A172 (cell line): ENCODE measurements at places on chromosomes 11 and 22. TPM values are rescaled to one million over a fixed set of nuclear protein-coding genes. Genes with fewer than 3 reads are reported as not detected.

TTC12 gene
- total RNA-seq = 6.9 and 9.1 TPM in 2 replicates

GRCh38 chr22:50640857-50641647 is 13.1 kb upstream of the ARSA start:
- DNase-seq = no peak

GRCh38 chr11:61747192-61747966 is 5.1 kb upstream of the MYRF start:
- peak; percentile 65 for DNase-seq

KCTD14 gene
- total RNA-seq = 0.09 TPM in 1 of 2 replicates, not detected in the other

OR5I1 gene
- total RNA-seq = not detected in 2 replicates

DNA sequence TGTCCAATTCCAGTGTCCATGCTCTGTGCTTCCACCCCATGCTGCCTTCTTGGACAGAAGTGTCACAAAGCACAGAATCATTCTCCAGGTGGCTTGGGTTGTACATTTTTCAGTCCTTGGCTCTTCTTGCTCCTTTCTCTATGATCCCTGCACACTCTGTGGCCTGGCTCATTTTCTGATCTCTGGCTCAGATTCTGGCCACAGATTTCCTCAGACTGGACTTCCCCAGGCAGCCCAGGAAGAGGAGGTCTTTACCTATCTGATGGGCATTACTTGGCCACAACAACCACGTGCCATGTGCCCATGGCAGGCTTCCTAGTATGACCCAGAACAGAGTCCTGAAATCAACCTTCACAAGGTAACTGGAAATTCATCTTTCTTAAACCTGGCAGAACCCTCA is 27.2 kb downstream of the SYTL2 start:
- DNase-seq = no peak

DNA sequence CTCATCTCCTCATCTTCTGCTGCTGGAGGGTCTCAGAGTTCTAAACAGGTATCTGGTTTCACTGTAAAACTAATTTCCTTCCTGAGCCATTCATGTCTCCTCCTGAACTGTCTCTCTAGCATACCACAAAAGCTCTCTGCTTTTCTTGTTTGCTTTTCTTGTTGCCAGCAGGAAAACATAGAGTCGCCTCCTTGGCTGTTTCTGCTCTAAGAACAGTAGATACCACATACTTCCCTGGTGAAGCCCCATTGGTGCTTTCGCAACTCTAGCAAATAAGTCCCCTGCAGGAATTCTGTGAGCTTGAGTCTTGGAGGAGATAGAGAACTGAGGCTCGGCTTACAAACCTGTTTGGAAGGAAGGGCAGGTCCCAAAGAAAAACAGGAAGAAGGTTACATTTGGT is 7.0 kb downstream of the DIXDC1 start:
- no peak for DNase-seq

GSTT2 gene
- not detected in 2 replicates for total RNA-seq

L3MBTL2 gene
- total RNA-seq = 23.9 and 26.4 TPM in 2 replicates

ADSL gene
- 112 and 141 TPM in 2 replicates for total RNA-seq

COPB1 gene
- 318 and 333 TPM in 2 replicates for total RNA-seq

DNA sequence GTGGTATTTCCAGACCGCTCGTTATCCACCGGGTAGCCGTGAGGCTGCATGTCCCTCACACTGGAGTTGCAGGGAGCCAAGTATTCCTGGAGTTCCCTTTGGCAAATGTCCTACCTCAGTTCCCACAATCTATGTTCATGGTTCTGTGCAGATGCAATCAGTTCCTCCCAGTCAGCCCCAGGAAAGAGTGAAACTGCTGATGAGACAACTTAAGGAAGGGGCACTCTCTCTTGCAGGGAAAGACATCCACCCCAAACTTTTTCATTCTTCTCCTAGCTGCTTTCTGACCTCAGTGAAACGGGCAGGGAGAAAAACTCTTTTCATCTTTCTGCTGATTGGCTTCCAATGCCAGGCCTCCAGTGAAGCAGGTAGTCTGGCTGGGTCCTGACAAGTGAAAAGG is 205.1 kb upstream of the TMEM45B start:
- DNase-seq = no peak

GRCh38 chr11:121448011-121448410 is 4.1 kb upstream of the SORL1 start:
- DNase-seq = no peak

GRCh38 chr11:109994907-109995306 is 98.3 kb upstream of the ZC3H12C start:
- no peak for DNase-seq

GRCh38 chr22:40595497-40596234 is 40.9 kb downstream of the MRTFA start:
- DNase-seq = no peak

GRCh38 chr11:116285026-116285425 is 487.8 kb downstream of the BUD13 start:
- DNase-seq = no peak

OR10A3 gene
- total RNA-seq = not detected in 2 replicates

GRCh38 chr11:128476729-128477128 is 110.6 kb downstream of the ETS1 start:
- peak; percentile 59 for DNase-seq

DNA sequence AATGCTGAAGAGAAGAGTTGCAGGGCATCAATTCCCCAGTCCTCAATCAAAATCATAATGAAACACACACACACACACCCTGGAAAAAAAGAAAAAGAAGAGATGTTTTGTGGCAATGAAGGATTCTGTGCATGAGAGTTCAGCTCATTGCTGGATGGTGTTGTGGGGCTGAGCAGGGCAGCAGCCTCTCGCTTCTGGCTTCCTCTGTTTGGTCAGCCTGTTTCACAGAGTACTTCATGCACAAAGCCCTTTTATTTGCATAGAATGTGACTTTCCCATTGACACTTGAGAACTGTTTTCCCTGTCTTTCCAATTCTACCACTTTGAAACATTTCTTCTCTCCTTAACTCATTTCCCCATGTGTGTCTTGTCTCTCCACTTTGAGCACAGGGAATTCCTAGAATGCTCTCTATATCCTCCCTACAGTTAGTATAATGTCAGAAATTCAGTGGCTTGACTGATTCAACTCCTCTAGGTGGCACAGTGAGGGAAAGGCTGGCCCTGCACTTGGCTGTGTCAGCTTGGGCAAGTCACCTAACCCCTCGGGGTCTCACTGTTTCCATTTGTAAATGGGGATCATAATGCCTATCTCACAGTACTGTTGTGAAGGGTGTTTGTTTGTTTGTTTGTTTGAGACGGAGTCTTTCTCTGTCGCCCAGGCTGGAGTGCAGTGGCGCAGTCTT is 25.4 kb upstream of the BSX start:
- no peak for DNase-seq

GRCh38 chr22:45572444-45572843 is 69.8 kb downstream of the FBLN1 start:
- no peak for DNase-seq

GRCh38 chr11:67664696-67665540 is 9.5 kb downstream of the ALDH3B2 start:
- DNase-seq = no peak

GRCh38 chr22:34960005-34960404 is 106.0 kb upstream of the ISX start:
- DNase-seq = no peak

- DNase-seq = peak; percentile 91
Observed at GRCh38 chr22:41563051-41563711, 2.4 kb downstream of the CSDC2 start.

PEX26 gene
- 12.4 and 15.9 TPM in 2 replicates for total RNA-seq

CTNND1 gene
- total RNA-seq = 66.9 and 70.8 TPM in 2 replicates

- peak; percentile 66 for DNase-seq
Observed at GRCh38 chr22:29733362-29734201, 13.8 kb downstream of the CABP7 start.

GRCh38 chr11:1146365-1146764 is 11.4 kb upstream of the MUC5AC start:
- no peak for DNase-seq

GRCh38 chr22:30054764-30055069 is 25.5 kb upstream of the HORMAD2 start:
- DNase-seq = no peak

- peak; percentile 60 for DNase-seq
Observed at GRCh38 chr11:62547691-62548281, 1.2 kb upstream of the AHNAK start.

RFPL3 gene
- total RNA-seq = not detected in 2 replicates

GRCh38 chr11:21723678-21724077 is 469.2 kb upstream of the ANO5 start:
- DNase-seq = no peak

TNNI2 gene
- not detected in 2 replicates for total RNA-seq

DNA sequence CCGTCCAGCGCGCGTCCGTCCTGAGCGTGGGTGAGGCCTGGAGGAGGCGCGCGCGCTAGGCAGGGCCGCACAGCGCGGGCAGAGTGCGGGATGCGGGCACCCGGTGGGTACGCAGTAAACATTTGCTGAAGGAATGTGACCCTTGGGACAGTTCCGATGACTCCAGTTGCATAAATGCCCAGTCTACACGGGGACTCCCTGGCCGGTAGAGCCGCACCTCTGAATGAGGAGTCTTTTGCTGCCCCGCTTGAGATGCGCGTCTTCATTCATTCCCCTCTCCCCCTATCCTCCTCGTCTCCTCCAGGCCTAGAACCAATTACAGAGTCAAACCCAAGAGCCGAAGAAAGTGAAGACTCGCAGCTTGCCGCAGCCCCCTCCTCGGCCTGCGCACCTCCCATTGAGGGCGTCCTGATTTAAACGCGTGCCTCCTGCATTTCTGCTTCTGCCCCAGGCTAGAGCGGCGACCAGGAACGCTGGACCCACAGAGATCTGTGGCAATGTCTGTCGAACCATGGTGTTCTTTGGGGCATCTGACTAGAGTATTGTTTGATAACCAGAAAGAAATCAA is 729 bp upstream of the CHKB start:
- no peak for DNase-seq

DNA sequence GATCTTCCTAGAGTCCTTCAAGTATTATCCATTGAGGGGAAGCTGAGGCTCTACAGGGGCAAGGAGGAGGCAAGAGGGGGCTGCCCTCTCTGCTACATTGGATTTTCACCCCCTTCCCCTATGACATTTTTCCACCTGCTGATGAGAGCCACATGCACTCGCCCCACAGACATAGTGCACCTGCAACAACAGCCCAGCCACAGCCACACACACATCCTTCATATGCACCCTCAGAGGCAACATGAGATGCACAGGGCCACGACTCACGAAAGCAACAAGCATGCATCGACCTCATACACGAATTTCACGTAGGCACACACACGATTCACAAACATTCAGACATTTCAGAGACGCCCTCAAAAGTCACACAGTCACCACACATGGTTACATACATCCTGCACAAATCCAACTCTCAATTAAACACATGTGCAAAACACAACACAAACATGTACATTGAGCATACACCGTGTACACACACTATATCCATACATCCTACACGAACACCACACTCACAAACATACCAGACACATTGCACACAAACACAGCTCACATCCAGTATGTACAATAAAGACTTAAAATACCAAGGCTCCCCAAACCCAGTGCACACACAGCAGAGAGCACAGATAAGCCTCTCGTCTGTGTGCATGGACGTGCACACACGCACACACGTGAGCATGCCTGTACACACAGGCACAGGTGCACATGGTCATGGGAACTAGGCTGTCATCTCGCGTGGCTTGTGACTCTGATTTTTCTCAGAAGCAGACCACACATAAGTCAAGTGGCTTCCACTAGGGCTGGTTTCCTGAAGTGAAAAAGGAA is 6.3 kb upstream of the LRRC32 start:
- DNase-seq = no peak

LRP4 gene
- 0.81 and 1.3 TPM in 2 replicates for total RNA-seq

TAGLN gene
- 48.3 and 102 TPM in 2 replicates for total RNA-seq

TENM4 gene
- 0.19 and 0.91 TPM in 2 replicates for total RNA-seq

GRCh38 chr11:75162954-75163353 is 12.0 kb downstream of the SLCO2B1 start:
- no peak for DNase-seq

- DNase-seq = no peak
Observed at GRCh38 chr11:118939953-118940598, 14.3 kb upstream of the BCL9L start.

TECTA gene
- total RNA-seq = 0.03 and 0.05 TPM in 2 replicates

- DNase-seq = no peak
Observed at GRCh38 chr22:22702237-22703202, 58.1 kb downstream of the GGTLC2 start.

GRCh38 chr11:31218847-31219246 is 150.7 kb downstream of the DCDC1 start:
- no peak for DNase-seq

- DNase-seq = no peak
Observed at GRCh38 chr11:130118636-130119387, 40.8 kb upstream of the ST14 start.

RFPL2 gene
- total RNA-seq = not detected in 2 replicates

- no peak for DNase-seq
Observed at GRCh38 chr22:22605074-22605404, 39.4 kb upstream of the GGTLC2 start.

GRCh38 chr11:128026596-128026995 is 560.8 kb downstream of the ETS1 start:
- peak; percentile 87 for DNase-seq

DNA sequence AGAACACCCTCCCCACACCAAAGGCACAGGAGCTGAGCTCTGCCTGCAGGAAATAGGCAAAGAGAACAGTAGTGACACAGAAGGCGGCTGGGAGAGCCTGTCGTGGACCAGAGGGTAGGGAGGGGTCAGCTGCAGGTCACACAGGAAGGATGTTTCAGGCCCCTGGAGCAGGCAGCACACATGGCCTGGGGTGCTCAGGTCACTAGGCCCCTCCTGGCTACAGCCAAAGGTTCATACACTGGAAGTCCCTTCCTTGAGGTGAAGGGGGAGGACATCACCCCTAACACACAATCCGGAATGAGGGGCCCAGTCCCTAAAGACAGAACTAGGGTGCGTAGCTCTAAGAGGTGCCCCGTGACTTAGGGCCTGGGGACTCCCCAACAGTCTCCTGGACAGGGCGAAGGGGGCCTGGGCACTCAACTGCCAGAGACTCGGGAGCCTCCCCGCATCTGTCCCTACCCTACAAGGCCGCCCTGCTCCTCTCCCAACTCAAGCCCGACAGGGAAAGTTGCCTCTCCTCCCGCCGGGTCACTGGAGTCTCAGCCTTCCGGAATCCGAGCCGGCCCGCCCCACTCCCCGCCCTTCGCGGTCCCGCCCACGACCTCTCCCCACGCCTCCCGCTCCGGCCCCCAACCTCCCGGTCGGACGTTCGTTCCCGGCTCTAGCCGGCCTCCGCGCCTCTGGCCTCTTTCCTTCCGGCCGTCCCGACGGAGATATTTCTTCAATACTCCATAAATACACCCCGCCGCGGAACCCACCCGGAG is at the start of gene CYB5R2:
CYB5R2 (minus strand) TSS at position 541 of the 764 bp plus-strand sequence. CDS start 675 bp downstream, outside the sequence.
- no peak for DNase-seq

PTPRJ gene
- 15.2 and 15.8 TPM in 2 replicates for total RNA-seq

NCR3LG1 gene
- total RNA-seq = 0.34 and 0.52 TPM in 2 replicates

DNA sequence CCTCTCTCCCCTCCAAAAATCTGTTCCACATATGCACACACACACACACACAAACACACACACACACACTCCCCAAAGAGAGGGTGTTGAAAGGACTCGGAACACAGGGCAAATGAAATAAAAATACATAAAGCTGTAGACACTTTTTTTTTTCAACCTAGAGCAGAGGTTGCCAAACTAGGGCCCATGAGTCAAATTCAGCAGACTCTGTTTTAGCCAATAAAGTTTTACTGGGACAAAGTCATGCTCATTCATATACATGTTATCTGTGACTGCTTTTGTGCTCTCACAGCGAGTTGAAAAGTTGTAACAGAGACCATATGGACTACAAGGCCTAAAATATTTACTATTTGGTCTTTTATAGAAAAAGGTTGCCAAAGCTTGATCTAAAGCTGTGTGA is 8.9 kb downstream of the IMMP1L start:
- DNase-seq = no peak

- DNase-seq = no peak
Observed at GRCh38 chr22:20656516-20656901, 117.4 kb upstream of the SERPIND1 start.

GRCh38 chr11:48103621-48104567 is 112.7 kb upstream of the OR4B1 start:
- DNase-seq = peak; percentile 82
